ENCODE measurements at places on chromosomes 7 and 10.

- no peak for DNase-seq
Observed at GRCh38 chr10:24873281-24873683, 79.1 kb downstream of the PRTFDC1 start.

GRCh38 chr7:143038635-143039034 is 11.7 kb upstream of the OR9A2 start:
- no peak for DNase-seq

- DNase-seq = no peak
Observed at GRCh38 chr10:105793071-105793470, 1152.0 kb downstream of the SORCS3 start.

DNA sequence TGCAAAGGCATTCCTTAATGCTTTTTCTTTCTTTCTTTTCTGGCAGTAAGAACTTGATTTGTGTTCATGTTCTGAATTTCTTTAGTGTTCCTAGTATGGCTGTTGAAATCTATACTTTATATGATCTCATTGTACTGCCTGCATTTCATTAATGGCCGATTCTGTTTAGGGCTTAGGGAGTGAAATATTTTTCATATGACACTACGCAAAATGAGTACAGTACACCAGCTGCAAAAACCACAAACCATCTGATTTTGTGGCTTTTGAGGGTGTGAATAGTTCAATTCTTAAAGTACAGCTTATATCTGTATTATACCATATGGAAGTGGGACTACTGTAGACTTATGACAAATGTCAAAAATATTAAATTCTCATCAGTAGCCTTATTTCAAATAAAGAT is 69.1 kb upstream of the FOXP2 start:
- DNase-seq = peak; percentile 68

GRCh38 chr10:51852297-51852696 is 152.9 kb upstream of the CSTF2T start:
- DNase-seq = no peak

DNA sequence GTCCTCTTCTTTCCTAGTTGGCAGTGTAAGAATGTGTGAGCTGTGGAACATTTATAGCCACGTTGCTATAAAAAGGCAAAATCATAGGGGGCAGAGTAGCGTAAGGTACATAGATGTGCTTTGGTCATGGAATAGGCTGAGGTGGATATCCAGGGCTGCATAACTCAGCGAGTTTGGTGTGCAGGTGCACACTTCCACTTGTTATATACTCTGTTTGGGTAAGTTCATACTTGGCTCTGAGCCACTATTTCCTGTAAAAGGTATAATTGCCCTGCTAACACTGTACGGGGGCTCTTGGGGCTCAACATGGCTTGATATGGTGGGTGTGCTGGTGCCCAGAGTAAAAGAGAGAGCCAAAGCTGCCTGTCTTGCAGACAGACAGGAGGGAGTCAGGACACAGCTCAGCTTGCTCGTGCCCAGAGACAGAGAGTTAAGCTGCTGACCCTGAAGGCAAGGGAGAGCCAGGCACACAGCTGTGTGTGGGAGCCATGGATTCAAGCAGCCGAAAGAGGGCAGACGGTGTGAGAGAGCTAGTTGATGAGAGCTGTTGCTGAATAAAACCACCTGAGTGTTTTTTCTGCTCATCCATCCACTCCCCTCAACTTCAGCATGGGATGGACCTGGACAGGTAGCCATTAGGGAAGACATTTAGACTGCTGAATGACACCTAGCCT is 126.7 kb downstream of the DKK1 start:
- no peak for DNase-seq

- no peak for DNase-seq
Observed at GRCh38 chr7:95412075-95412474, 15.9 kb upstream of the PON3 start.

DNA sequence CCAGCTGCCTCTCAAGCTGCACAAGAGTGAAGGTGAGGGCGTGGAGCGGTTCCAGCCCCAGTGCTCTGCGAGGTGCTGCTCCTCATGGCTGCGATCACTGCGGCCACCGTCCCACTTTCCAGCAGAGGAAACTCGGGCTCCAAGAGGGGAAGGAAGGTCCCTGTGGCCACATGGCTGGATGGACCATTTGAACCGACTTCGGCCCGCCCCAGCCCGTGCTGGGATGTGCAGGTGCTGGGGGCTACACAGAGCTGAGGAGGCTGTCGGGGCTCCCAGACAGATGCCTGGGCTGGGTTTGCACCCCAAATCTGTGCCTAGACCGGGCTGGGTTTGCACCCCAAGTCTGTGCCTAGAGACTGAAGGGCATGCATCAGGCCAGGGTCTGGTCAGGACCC is 186.6 kb downstream of the DNAJB6 start:
- no peak for DNase-seq

- DNase-seq = no peak
Observed at GRCh38 chr10:100013621-100014020, 3.9 kb upstream of the DNMBP start.

GRCh38 chr7:55194522-55194921 is 170.6 kb upstream of the LANCL2 start:
- DNase-seq = no peak

GRCh38 chr7:22093936-22094335 is 148.2 kb upstream of the CDCA7L start:
- DNase-seq = no peak

GRCh38 chr7:824664-825063 is 7.6 kb upstream of the SUN1 start:
- DNase-seq = no peak

DNA sequence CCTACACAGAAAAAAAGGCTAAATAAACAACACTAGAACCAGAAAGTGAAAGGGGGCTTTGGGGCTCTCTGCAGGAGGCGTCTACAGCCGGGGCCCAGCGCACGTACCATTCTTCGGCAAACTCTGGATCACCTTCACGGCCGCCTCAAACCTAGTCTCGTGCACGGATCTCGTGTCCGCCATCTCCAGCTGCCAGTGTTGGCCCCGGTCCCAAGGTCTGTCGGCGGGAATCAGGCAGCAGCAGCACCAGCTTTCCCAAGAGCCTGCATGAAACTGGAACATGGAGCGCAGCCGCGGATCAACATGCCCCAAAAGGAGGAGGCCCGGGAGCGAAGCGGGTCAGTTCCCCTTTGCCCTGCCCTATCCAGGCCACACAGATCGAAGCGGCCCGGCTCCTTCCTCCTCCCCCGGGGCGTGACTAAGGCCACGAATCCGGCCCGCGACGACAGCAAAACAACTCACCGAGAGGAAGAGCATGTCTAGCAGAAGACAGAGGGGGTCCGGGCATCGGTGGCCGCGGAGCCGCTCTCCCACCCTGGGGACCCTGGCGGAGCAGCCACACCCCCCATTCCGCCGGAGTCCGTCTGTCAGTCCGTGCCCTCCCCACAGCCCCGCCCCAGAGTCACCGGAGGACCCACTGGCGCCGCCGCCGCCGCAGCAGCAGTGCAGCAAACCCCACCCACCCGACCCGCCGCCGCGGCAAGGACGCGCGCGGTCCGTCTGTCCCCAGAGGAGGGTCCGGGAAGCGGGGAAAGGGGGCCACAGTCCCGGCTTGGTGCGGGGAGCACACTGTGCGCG is at the start of gene ACBD5:
ACBD5 (minus strand) TSS at position 586 of the 798 bp plus-strand sequence; CDS start at position 477, 109 bp downstream.
- no peak for DNase-seq

GRCh38 chr7:4641091-4641666 is 40.9 kb upstream of the FOXK1 start:
- DNase-seq = peak; percentile 22

DNA sequence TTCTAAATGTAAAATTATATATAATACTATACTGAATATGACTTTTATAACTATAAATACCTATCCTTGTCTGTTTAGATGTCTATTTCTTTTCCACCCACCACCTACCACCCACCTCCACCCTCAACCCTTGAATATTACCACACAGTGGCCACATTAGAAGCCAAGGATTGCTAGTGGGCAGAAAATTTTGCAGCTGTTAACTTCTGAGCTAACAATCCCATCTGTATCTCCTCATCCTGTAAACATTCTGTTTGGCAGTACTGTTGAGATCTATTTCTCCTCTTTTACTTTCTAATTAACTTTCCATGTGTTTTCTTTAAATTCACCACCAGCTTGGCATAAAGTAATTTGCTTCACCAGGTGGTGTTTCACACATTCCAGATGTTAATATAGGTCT is 281.1 kb upstream of the BMPER start:
- no peak for DNase-seq

DNA sequence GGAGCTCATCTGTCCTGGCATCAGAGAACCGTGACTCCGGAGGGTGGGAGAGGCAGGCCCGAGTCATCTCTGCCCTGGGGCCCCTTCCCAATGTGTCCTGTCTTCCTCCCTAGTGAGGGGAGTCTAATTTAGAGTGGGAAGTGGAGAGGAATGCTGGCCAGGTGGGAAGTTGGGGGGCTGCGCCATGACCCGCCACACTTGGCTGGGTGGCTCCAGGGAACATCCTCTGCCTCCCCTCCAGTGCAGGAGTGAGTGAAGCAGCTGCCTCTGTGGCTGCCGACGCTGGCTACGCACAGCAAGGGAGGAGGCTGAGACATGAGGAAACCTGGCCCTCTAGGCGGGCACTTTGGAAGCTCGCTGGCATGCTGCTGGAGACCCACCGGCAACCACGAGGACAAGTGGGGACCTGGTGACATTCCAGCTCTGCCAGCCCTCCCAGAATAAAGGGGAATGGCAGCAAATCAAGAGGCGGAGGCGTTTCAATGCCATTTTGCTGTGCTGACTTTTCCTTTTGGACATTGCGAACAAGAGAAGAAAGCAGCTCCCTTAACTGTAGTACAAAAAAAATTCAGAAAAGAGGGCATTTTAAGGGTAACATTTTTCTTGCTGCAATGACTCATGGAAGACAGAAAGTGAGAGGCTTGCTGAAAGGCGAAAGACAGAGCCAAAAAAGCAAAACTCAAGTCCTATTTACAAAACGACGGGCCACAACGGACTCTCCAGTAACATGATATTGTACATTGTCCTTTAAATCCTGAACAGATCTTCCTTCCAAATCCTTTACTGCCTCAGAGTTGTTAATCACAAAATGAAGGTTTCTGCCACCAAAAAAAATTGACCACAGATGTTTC is 121.2 kb upstream of the PITRM1 start:
- DNase-seq = no peak

GRCh38 chr7:55178292-55178862 is 159.6 kb downstream of the EGFR start:
- no peak for DNase-seq

- no peak for DNase-seq
Observed at GRCh38 chr10:129505500-129506075, 38.5 kb downstream of the MGMT start.

DNA sequence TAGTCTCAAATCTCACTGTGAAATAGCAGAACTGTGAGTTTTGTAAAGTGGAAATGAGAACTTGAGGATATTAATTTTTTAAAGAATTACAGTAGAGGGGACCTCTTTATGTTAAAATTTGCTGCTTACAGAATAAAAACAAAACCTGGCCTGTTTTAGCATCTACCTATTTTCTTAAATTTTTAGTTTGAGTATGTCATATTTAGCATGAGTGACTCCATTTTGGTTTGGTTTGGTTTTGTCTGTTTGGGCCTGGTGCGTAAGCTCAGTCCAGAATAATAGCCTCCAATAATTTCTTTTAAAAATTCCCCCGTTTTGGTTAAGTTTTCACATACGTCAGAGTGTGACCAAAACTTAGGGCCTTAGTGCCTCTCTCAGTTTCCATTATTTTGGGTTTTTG is 152.0 kb upstream of the ZNF92 start:
- DNase-seq = no peak

- DNase-seq = peak; percentile 19
Observed at GRCh38 chr10:91462423-91462822, 52.3 kb downstream of the HECTD2 start.

DNA sequence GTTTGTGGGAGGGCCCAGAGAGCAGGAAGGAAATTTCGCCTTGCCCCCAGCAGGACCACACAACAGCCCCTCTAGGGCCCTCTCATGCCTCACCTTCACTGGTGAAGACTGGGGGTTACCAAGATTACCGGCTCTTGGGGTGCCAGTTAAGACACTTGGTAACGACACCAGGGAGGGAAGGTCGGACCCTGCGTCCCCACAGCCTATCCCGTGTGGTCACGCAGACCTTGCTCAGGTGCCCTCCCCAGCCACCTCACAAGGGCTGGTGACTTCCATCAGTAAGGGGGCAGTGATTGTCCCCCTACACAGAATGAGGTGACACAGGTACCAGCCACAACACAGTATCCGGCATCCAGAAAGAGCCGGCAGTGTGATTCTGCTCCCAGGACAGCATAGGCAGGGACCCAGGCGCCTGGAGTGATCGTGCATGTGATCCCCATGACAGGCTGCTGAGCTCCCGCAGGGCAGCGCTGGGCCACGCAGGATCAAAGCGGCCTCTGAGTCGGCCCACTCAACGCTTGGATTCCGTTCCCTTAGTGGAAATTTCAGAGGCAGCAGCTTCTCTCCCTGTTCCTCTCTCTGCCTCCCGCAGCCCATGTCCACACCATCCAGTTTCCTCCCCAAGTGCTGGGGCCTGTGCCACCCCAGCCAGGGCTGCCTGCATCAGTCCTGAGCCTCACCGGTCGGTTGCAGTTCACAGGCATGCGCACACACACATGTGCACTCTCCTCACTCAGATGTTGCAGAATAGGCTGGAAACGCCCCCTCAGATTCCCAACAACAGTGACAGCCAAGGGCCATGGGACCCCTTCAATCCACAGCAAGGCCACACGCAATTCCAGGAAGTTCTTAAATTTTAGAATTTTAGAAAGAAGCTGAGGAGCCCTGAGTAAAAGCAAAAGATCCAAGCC is 35.8 kb downstream of the CAMK2B start:
- DNase-seq = no peak

DNA sequence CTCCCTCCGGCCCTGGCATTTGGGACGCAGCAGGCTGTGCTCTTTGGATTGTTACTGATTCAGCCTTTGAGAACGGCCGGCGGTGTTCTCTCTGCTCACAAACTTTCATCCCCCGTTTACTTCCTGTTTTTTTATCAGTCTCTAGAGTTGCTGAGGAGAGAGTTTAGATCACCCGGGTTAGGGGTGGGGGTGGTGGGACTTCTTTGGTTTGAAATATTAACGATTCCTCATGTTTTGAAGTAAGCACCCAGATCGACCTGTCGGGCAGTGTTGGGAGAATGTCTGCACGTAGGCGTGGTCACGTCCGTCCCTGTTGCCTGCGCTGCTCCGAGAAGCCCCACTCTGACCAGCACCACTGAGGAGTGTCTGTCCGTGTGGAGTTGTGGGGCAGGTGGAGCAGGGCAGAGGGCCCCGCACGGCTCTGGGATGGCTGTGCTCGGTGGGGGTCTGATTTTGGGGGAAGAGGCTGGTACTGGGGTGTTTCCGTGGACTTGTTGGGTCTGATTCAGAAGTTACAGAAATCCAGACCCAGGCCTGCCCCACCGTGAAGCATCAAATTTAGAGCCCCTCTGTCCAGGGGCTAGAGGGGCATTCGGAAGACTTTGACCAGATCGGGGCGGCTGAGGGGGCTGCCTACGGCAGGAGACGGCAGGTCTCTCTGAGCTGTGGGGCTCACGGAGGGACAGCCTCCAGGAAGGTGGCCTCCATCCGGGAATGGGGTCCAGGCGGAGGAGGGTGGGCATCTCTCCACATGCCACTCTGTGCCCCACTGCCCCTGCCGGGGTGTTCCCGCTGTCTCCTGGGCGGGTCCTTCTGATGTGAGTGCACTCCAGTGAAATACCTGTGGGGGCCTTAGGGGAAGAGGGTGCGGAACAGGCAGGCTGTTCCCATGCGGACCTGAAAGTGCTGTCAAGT is 7.4 kb downstream of the INPP5A start:
- DNase-seq = no peak

All from HS-27A (cell line).